Osteocyte (in vitro differentiated cells): ENCODE measurements at places on chromosomes 6 and 20. TPM values are rescaled to one million over a fixed set of nuclear protein-coding genes. Genes with fewer than 3 reads are reported as not detected.

SRF gene
- total RNA-seq = 29.8 and 32.5 TPM in 2 replicates

PRDM1 gene
- total RNA-seq = 0.29 TPM in 1 of 2 replicates, not detected in the other

CDH4 gene
- 1.1 and 1.3 TPM in 2 replicates for total RNA-seq

OTOR gene
- total RNA-seq = not detected in 2 replicates

GNRH2 gene
- not detected in 2 replicates for total RNA-seq

DNA sequence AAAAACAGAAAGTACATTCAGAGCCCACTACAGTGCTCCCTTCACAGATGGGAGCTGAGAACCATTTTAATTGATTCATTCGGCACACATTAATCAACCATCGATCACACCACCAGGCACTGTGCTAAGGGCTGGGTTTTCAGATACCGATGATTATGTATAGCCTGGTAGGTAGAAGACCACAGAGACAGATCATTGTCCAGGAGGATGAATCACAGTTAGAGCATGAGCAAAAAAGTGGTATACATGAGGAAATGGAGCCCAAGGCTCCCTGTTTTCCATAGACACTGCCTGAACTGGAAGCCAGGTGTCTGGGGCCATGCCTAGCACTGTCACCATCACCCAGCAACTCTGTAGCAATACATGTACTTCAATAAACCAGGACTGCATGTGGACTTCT, 9.0 kb upstream of the PRDM1 start:
- H3K4me3 ChIP-seq = no peak overlapping the region
- no peak overlapping the region for H3K27ac ChIP-seq
- H3K4me1 ChIP-seq = no peaks in the 10 kb centered on the region
- DNase-seq = no peak

GRCh38 chr6:21375151-21376116, 218.1 kb upstream of the SOX4 start:
- H3K36me3 ChIP-seq = no peaks in the 10 kb centered on the region
- DNase-seq = no peak
- H3K4me3 ChIP-seq = no peak overlapping the region

DNA sequence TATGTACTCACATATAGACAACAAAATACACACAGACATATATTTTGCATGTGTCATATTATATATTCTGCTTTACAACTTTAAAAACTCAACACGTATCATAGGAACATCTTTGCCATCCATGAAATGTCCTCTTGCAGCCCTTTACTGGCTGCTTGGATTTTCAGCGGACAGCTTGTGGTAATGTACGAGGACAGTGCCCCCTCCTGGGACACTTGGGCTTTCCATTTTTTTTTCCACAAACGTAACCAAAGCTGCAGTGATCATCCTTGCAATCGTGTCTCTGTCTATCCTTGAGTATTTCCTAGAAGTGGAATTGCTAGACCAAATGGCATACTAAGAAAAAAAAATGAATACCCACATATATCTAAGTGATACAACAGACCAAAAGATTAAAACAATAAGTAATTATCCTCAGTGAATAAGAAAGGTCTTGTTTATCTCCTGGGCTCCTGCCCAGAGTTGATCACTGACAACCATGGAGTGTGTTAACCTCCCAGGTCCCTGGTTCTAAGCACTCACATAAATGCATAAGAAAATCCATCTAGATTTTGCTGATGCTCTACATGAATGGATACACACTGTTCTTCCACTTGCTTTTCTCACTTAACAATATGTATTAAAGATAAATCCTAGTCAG, 18.1 kb downstream of the BPI start:
- no peak for DNase-seq
- no peak overlapping the region for H3K4me3 ChIP-seq
- H3K4me1 ChIP-seq = peaks cover 7% of the 10 kb centered on the region
- no peaks in the 10 kb centered on the region for H3K27me3 ChIP-seq

- no peak overlapping the region for H3K4me3 ChIP-seq
- H3K4me1 ChIP-seq = peaks cover 20% of the 10 kb centered on the region
- DNase-seq = no peak
These were observed 24.5 kb downstream of the CHMP4B start for GRCh38 chr20:33835615-33836172.

GRCh38 chr20:25484911-25485511, 77.5 kb downstream of the GINS1 start:
- H3K36me3 ChIP-seq = peaks cover 29% of the 10 kb centered on the region
- no peak overlapping the region for H3K4me3 ChIP-seq
- H3K4me1 ChIP-seq = peaks cover 8% of the 10 kb centered on the region
- no peak for DNase-seq

- no peaks in the 10 kb centered on the region for H3K27me3 ChIP-seq
- DNase-seq = no peak
- H3K36me3 ChIP-seq = peaks cover 10% of the 10 kb centered on the region
- peaks cover 57% of the 10 kb centered on the region for H3K4me1 ChIP-seq
- H3K27ac ChIP-seq = peak overlapping the region; percentile 19
- no peak overlapping the region for H3K4me3 ChIP-seq
These were observed 4.9 kb downstream of the PLCG1 start for GRCh38 chr20:41142245-41142644.
